RPMI7951 (cell line): ENCODE measurements at places on chromosomes 1 and 21. TPM values are rescaled to one million over a fixed set of nuclear protein-coding genes. Genes with fewer than 3 reads are reported as not detected.

Gene NRDC
- 62.5 and 71.9 TPM in 2 replicates for total RNA-seq

Gene VWA5B1
- not detected in 2 replicates for total RNA-seq

Gene DNASE2B
- not detected in 2 replicates for total RNA-seq

Gene DPYD
- total RNA-seq: 32.5 and 35.8 TPM in 2 replicates

Gene CRYBG2
- not detected in 2 replicates for total RNA-seq

Gene SLFNL1
- total RNA-seq: 0.12 TPM in 1 of 2 replicates, not detected in the other

Gene CTTNBP2NL
- total RNA-seq: 9.9 and 11.9 TPM in 2 replicates

Gene SELP
- not detected in 2 replicates for total RNA-seq

Gene CHRM3
- total RNA-seq: 0.12 TPM in 1 of 2 replicates, not detected in the other

Gene LY9
- total RNA-seq: not detected in 2 replicates

Gene NTNG1
- not detected in 2 replicates for total RNA-seq

Gene RNF223
- total RNA-seq: not detected in 2 replicates

Gene STPG1
- total RNA-seq: 8.6 and 11.8 TPM in 2 replicates

GRCh38 chr1:217140041-217140901 lies 417.0 kb upstream of the ESRRG start:
- DNase-seq: peak; percentile 43

DNA sequence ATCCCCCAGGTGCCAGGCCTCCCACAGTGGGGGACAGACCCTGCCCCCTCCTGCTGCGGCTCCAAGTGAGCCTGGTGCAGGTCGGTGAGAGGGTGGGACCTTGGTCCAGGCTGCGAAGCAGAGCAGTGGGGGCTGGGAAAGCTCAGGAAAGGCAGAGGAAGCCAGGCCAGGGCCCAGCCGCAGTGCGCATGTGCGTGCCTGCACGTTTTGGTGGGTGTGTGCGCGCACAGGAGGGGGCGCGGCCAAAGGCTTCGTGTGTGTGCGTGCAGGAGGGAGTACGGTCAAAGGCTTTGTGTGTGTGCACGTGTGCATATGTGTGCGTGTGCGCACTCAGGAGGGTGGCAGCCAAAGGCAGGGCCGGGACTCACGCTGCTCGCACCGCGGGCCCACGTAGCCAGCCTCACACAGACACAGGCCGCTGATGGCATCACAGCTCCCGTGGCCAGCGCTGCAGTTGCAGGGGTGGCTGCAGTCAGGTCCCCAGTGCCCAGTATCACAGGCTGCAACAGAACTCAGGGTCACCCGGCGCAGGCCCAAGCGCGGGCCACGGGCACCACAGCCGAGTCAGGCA lies 45.9 kb downstream of the ARHGEF16 start:
- DNase-seq: no peak

- peak; percentile 73 for DNase-seq
Observed at GRCh38 chr1:219066631-219067349, 106.9 kb upstream of the LYPLAL1 start.

DNA sequence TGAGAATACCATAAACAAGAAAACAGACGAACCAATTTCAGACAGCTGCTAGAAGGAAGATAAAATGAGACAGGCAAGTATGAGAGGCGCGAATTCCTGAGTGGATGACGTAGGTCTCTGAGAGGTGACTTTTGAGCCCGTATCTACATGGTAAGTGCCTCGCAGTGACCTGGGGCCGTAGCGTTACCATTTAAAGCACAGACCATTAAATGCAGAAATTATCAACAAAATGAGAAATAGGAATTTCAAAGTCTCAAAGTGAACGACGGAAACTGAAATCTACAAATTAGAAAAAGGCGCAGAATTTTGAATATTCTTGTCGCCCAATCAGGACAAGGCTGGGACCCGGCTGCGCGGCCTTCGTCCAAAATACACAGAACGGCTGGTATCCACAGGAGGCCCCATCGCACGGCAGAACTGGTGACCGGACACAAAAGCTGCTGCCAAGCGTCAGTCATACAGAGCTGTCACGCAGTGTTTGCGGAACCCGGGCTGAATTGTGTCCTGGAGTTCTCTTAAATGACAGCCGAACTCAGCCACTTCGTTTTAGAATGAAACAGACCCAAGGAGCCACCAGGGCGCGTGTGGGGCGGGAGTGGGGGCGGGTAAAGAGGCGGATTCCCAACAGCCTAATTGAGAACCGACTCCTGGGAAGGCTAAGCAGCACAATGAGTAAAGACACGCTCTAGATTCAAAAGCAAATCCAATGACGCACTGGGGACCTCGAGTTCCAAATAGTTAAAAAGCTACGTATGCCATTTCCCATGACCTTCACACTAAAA lies 13.8 kb upstream of the BOLA1 start:
- peak; percentile 91 for DNase-seq

- DNase-seq: peak; percentile 51
Observed at GRCh38 chr1:176801514-176802020, 338.6 kb downstream of the PAPPA2 start.

DNA sequence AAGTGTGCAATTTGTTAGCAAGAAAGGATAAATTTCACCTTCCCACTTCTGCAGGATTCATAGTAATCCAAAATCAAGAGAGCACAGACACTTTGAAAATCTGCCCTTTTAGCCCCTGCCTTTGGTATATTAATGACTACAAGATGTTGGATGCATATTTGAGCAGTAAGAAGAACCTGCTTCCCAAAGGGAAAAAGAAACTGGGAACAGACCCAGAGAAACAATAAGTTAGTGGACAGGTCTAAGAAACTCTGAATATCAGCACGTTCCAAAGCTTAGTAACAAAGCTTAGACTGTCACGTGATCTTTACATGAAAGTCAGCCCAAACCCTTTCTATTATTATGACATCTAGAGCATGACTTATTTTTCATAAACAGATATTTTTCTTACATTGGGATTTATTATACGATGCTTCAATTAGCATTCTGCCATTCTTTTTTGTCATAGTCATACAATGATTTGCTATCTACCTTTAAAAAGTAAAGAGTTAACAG lies 390.9 kb upstream of the ADGRL2 start:
- no peak for DNase-seq

DNA sequence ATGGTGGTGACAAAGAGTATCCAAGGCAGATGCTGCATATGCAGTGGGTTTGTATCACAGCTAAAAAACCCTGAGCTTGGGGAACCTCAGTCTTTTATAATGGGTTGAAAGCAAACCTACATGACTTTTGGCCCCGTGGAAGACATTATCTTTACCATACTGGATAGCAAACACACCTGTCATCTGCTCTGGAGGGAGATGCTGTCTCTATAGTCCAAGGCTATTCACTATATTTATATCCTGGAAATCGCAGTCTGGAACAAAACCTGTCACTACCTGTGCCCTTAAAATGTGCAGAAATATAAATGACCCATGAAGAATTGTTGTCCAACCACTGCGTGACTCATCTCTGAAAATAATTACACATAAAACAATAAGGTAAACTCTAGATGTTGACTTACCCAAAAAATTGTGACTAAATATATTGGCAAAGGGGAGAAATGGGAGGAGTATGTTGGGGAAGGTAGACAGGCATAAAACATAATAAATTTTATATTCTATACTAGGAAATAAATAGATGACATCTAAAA lies 121.0 kb upstream of the CXADR start:
- no peak for DNase-seq

GRCh38 chr1:60747353-60747752 lies 335.0 kb upstream of the NFIA start:
- no peak for DNase-seq

- no peak for DNase-seq
Observed at GRCh38 chr1:169339773-169340172, 27.8 kb downstream of the NME7 start.

- DNase-seq: no peak
Observed at GRCh38 chr1:246836209-246836966, 95.4 kb downstream of the AHCTF1 start.

GRCh38 chr21:39674801-39675200 lies 62.1 kb downstream of the B3GALT5 start:
- no peak for DNase-seq

DNA sequence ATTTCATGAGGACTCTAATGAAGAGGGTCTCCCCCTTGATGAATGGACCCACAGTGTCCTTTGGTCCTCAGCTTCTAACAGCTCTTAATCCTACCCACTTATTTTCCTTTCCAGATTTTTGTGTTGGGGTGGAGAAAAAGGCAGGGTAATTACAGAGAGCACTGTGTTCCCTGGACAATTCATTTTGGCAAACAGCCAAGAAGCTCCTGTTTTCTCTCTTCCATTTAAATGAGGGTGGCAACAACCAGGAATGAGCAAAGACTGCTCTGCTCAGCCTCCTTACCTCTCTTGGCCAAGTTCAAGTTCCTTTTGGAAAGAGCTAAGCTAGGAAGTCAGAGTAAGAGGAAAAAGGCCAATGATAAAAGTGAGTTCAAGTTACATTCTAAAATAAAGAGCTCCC lies 11.9 kb downstream of the XKR8 start:
- DNase-seq: peak; percentile 20

DNA sequence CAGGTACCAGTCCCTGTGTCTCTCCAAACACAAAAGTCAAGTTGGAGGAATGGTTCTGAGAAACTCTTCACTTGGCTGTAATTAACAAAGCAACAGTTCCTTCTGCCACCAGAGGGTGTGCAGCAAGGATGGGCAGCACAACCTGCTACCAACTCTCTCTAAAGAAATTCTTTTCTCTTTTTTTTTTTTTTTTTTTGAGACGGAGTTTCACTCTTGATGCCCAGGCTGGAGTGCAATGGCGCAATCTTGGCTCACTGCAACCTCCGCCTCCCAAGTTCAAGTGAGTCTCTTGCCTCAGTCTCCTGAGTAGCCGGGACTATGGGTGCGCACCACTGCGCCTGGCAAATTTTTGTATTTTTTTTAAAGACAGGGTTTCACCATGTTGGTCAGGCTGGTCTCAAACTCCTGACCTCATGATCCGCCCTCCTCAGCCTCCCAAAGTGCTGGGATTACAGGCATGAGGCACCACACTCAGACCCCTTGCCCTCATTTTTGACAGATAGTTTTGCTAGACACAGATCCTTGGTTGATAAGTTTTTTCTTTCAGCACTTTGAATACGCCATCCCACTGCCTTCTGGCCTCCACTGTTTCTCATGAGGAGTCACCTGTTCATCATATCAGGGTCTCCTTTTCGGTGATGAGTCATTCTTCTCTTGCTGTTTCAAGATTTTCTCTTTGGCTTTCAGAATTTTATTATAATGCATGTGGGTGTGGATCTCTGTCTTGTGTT lies 12.1 kb upstream of the DEGS1 start:
- peak; percentile 49 for DNase-seq

DNA sequence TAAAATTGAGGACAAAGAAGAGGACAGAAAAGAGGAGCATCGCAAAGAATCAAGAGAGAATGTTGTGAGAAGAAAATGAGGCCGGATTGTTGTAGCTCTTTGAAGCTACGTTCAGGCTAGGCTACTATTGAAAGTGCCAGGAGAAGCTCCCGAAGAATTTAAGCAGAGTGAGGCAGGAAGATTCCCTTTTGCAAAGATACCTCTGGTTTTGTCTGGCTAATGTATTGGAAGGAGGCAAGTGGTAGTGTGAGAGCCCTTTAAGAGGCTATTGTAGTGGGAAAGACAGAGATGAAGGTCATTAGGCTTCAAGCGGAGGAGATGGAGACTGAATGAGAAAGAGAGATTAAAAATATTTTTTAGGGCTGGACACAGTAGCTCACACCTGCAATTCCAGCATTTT lies 476.9 kb upstream of the ADGRL2 start:
- no peak for DNase-seq

- DNase-seq: no peak
Observed at GRCh38 chr1:61017651-61018050, 64.7 kb upstream of the NFIA start.

DNA sequence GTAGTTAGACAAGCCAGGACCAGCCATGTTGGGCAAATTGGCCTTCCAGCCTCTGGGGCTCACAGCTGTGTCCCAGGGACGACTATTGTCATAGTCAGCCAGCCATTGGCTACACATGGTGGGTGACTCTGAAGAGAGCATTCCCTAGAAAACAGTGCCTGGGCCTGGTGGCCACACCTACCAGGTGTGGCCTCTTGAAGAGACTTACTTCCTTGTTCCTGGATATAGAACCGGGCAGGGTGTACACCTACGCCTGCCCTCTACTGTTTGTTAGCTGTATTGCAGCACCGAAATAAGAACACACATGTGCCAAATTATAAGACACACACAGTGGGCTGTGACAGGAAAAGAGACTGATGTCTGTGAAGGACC lies 134.6 kb upstream of the ARHGEF16 start:
- peak; percentile 67 for DNase-seq

DNA sequence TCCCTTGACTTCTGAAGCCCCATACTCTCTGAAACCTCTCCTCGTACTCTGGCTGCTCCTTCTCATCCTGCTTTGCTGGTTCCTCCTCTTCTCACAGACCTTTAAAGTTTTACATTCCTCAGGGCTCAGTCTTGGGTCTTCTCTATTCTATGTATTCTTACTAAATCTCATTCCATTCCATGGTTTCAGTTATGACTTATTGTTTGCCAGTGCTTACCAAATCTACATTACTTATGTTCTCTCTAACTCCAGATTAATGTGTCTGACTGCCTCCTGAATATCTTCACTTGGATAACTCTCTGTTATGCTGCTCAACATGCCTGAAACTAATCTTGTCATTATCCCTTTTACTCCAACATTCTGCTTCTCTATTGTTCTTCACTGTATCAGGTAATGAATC lies 5.4 kb upstream of the SLC35D1 start:
- DNase-seq: no peak

- DNase-seq: no peak
Observed at GRCh38 chr1:46699666-46700065, 19.2 kb downstream of the EFCAB14 start.

- DNase-seq: no peak
Observed at GRCh38 chr1:235408503-235408960, 41.3 kb downstream of the TBCE start.

DNA sequence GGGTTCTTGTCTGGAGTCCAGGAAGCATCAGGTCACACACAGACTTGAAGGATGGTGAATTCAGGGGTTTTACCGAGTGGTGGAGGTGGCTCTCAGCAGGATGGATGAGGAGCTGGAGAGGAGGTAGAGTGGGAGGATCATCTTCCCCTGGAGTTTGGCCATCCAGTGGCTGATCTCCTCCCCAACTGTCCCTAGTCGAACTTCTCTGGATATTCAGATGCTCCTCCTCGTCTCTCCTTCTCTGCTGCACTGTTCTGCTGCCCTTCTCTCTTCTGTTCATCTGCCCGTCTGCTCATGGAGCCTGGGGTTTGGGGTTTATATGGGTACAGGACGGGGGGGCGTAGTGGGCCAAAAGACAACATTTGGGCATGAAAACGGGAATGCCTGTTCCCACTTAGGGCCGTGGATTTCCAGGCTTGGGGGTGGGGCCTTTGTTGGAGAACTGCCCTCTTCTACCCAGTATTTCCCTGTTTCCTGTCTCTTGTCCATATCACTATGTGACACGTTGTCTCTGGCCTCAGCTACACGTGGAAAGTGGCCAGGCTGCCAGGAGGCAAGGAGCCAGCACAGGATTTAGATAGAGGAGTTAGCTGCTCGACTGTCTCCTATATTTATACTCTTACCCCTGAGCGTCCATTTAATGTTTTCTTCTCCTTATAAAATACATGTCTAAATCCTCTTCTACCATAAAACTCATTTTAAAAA lies 76.7 kb downstream of the SIPA1L2 start:
- DNase-seq: peak; percentile 55

- no peak for DNase-seq
Observed at GRCh38 chr1:224092601-224093000, 21.3 kb upstream of the FBXO28 start.

GRCh38 chr1:246919902-246920301 lies 11.8 kb downstream of the AHCTF1 start:
- DNase-seq: no peak

- no peak for DNase-seq
Observed at GRCh38 chr1:211635597-211636205, 39.7 kb downstream of the NEK2 start.

- peak; percentile 6 for DNase-seq
Observed at GRCh38 chr1:100835866-100836842, 58.5 kb downstream of the EXTL2 start.

- DNase-seq: no peak
Observed at GRCh38 chr21:29557200-29557599, 258.5 kb downstream of the BACH1 start.

GRCh38 chr1:42962641-42963377 lies 4.1 kb upstream of the SLC2A1 start:
- peak; percentile 75 for DNase-seq
